Activated T-cell treated with anti-CD3 and anti-CD28 coated beads for 24 hours (primary cell): ENCODE measurements at places on chromosomes 12 and 14.

DNA sequence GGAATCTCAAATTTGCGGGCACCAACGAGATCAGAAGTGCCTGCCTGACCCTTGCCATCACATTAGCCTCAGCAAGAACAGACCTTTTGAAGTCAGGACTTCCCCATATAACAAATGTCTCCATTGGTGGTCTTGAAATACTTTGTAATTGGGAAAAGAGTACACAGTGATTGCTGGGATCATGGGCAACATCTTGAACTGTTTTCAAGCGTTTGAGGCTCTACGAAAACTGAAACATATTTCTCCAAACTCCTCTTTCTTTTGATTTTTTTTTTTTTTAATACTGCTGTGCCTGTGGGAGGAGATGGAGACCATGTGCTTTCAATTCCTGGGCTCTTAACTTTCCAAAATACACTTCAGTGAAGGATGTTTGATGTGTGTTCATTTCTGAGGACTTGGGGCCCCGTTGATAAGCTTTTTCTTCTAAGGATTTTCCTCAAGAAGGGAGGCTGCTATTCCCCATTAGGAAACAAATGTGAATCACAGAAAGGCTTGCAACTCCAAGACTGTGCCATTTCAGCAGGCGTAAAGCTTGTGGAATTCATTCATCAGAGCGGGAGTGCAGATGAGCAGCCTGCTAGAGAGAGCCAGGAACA lies 94.5 kb downstream of the TMEM132C start:
- no peak for DNase-seq

DNA sequence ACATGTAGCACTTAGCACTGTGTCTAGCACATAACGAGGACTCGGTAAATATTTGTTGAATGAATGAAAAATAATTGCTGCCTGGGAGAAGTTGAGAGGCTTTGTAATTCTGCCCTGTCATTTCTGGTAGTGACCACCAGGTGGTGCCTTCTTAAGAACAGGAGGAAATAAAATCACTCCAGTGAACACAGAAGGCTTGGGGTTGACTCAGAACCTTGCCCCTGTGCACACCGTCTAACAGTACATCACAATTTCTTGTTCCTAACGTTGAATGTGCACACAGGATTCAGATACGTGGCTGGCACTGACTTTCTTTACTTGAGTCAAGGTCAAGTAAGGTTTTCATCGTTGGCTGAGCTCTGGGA lies 91.8 kb downstream of the RGS6 start:
- DNase-seq, result peak; percentile 19

DNA sequence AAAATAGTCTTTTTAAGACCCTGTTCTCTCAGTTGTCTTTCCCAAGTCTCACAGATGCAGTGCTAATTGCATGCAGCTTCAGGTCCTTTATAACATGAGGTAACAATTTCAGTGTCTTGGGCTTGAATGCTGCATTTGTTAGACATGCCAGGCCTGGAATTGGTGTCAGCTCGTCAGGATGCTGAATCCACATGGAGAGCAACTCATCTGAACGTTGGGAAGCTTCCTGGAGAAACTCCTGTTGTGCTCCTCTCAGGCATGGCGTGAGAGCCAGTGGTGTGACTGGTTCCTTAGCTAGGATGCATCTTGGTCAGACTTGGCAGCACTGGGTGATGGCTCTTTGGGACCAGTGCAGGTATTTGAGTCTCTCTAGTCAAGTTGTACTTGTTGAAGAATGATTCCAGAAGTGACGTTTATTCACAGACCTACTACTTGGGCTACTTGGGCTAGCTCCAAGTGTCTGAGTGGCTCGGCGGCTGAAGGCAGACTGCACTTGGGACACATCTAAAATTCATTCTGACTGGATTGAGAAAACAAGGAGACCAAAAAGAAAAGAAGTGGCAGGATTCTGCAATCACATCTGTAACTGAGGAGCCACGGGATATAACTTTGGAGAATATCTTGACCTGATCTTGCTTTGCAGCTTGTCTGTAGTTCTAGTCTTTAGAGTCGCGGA lies 134.8 kb upstream of the ARHGAP5 start:
- DNase-seq, result no peak

DNA sequence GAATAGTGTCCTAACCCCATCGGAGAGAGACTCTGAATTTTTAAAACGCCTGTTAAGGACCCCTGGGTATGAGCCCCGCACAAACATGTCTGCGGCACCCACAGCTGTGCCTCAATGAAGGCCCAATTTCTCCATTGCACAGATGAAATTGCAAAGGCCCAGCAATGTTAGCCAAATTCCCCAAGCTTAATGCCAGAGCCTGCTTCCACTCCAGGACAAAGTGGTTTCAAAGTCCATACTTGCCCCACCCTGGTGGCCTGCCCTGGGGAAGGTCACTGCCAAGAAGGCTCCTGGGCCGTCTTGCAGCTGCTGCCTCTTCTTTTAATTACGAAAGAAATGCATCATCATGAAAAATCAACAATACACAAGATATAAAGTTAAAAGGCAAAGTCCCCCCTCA lies 1179.7 kb downstream of the VRK1 start:
- no peak for DNase-seq

DNA sequence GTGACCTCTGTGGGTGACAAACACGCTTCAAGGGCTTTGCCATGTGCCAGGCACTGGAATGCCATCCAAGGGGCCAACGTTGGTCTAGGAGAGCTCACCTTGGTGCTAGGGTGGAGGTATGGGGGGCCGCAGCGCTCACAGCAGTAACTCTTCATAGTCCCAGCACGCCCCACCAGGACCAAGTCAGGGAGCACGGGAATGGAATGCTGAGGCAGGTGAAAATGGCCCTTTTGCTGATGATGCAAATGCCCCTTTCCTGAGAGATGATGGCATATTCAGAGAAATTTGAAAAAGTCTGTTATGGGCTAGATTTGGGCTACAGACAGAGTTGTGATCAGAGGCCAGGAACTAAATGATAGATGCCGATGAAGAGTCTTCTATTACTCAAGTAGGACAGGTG lies 10.0 kb upstream of the FAM181A start:
- DNase-seq, result no peak

DNA sequence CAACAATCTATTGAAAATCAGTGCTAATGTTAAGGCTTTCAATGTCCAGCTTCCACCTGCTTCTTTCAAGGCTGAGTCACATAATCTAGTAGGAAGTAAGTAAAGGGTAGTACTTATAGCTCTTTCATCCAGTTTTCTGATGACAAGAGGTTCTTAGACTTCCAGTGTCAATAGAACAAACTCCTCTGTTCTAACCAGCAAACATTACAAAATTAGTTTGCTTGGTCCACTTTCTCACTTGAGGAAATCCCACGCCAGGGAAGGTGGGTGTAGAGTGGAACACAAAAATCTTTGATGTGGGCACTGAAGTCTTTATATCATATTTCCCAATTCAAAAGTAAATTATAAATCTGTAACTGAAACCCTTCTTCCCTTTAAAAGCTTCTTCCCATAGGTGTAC lies 2.6 kb downstream of the NPC2 start:
- no peak for DNase-seq

- DNase-seq, result no peak
Observed at GRCh38 chr12:42698213-42698612, 108.7 kb upstream of the PRICKLE1 start.

DNA sequence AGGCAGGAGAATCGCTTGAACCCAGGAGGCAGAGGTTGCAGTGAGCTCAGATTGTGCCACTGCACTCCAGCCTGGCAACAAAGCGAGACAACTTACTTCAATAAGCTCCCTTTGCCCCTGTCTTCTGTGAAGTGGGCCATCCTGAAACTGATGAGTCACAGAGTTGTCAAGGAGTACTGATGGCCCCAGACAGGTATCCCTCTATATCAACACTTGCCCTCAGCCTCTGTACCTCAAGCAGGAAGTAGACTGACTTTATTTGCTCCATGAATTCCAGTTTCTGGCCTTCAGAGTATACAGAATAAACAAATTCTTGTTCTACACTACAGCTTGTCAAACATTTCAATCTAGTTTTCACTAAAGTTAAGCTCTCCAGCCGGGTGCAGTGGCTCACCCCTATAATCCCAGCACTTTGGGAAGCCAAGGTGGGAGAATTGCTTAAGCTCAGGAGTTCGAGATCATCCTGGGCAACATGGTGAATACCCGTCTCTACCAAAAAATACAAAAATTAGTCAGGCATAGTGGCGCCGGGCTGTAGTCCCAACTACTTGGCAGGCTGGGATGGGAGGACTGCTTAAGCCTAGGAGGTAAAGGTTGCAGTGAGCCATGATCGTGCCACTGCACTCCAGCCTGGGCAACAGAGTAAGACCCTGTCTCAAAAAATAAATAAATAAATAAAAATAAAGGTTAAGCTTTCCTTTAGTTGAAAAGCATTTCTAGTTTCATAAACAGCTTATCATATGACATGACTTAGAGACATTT lies 16.4 kb upstream of the LRP10 start:
- DNase-seq, result no peak

DNA sequence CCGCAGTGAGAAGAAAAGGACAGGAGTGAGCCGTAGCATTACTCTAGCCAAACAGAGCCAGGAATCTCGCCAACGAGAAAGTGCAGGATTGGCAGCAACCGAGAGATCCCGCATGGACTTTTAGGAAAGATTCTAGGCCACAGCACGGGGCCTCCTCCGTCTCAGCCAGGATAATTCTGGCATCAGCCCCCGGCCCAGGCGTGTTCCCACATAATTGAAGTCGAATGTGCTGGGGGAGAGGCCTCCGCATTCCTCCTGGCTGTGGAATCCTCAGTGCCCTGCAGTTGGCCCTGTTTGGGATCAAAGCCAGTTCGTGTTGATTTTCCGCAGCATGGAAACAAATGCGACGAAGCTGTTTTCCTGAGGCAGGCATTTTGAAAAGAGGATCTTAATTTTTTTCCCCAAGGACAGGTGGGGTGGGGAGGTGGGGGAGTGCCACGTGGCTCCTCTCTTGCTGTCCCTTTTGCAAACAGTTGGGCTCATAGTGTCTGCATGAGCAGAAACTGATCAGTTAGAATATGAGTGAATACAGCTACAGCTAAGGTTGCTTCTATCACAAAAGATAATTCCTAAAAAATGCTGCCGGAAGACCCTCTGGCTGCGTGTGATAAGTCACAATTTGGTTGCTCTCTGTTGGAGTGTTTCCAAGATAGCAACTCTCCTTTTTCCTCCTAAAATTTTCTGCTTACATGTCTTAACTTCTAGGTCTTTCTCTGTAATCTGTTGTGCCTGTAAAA lies 37.3 kb upstream of the ATXN2 start:
- DNase-seq, result no peak

DNA sequence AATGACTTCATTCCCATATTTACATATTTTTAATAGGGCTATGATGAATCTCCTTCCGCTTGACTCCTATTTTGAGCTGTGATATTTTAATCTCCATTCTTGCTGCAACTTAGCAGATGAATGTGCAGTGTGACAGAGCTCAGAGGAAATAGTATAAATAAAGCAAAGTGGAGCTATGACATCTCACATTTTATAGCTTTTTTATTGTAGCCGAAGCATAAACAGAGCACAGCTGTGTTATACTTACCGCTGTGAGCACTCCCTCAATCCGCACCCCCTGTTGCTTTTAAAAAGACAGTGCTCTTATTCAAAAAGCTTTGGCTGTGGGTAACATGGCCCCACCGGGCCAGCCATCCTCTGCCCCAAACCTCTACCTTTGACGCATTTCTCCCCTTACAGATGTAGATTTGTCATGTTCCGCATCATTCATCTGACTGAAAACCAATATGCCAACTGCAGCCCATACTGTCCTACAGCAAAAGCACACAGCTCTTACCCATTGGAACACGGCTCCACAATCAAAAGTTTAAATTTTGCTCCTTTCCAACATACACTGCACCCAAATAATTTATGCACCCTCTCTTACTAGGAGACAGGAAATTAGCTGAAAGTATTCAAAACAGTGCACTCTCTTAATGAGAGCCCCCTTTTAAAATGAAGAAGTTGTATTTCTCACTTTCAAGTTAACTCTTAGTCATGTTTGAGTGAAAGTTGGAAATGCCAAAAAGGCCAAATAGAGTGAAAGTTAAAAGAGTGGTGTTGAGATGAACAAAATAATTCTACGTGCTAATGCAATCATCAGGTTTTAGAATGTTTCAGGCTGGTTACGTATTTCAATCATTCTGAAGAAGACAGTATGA lies 429.3 kb upstream of the SOX5 start:
- no peak for DNase-seq

DNA sequence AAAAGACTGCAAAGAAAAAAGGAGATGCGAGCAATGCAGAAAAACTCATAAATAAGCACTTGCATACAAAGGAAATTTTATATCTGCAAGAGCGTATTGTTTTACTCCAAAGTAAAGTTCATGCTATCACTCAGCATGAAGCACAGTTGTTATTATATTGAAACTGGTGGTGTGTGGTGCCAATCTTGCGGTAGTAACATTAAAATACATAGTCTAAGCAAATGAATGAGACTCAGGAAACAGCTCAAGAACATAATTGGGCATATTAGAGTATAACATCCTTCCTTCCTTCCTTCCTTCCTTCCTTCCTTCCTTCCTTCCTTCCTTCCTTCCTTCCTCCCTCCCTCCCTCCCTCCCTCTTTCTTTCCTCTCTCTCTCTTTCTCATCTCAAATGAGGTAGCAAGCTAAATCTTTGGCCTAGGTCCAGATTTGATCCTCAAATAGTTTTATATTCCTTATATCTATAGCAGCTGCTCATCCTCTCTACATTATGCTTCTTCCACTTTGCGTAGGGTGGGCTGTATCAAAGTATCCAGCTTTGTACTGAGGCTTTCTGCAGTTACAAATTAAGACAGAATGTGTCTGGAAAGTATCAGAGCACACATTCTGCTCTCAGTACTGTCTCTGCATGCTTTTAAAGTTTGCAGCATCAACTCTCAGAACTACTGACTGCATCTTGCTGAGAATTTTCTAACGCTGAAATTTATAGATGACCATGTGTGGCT lies 718.3 kb downstream of the RERGL start:
- DNase-seq, result no peak

- no peak for DNase-seq
Observed at GRCh38 chr12:41439801-41440200, 251.7 kb downstream of the PDZRN4 start.

- no peak for DNase-seq
Observed at GRCh38 chr12:31702047-31702446, 26.8 kb downstream of the AMN1 start.

DNA sequence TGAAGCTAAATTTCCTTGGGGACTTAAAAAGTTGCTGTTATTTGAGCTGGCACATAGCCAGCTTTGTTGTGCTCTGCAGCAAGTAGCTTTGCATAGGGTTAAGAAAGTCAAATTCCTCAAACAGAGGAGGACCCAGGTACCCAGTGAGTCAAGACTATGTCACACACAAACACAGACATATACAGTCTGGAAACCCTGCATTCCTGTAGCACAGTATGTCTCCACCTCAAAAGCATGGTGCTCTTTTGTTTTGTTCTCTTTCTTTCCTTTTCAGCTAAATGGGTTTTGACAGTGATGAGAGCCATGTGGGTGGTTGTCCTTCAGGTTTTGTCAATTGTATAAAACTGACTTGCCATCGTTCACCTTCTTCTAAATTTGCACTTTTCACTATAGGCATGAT lies 179.6 kb upstream of the DIO2 start:
- DNase-seq, result no peak

DNA sequence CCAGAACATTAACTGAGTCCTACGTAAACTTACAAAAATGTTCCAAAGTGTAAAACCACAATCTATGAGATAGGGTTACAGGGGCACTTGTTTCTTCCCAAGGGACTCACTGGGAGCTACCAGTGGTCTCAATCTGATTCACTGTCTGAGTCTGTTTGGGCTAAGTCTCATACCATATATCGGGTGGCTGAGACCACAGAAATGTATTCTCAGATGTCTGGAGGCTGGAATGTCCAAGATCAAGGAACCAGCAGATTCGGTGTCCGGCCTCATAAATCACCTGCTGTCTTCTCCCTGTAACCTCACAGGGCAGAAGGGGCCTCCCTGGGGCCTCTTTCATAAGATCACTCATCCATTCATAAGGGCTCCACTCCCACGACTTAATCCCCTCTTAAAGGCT lies 616.3 kb upstream of the TMEM132C start:
- no peak for DNase-seq

GRCh38 chr14:54258382-54258781 lies 138.4 kb upstream of the CDKN3 start:
- no peak for DNase-seq
